ENCODE measurements at places on chromosomes 11 and 22.

DNA sequence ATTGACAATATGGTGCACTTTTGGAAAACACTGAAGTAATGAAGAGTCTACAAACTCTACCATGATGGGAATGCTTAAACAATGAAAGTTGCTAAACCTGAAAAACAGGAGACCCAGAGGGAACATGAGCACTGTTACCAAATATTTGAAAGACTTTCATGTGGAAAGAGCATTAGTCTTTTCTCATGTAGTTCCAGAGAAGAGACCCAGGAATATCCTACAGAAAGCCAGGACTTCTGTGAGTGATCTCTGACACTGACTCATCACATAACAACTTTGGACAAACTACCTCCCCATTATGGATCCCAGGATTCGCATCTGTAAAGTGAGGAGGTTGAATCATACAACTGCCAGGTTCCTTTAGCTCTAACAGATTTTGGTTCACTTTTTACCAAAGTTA lies 62.2 kb downstream of the FAM181B start:
- no peak for DNase-seq

GRCh38 chr11:75479597-75480145 lies 46.1 kb downstream of the GDPD5 start:
- DNase-seq, result no peak

DNA sequence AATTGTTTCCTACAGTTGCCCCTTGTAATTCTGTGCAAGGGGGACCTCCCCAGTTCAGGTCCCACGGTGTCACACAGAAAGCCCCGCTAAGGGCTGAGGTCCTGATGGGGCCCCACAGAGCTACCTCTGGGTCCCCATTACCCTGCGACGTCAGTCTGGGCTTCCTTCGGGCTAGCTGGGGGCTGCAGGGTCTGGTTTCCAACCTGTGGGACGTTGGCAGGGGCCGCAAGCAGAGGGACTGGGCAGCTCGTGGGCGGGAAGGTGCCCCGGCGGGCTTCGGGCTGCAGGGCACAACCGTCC lies 698 bp downstream of the SLC37A4 start:
- DNase-seq, result no peak

- no peak for DNase-seq
Measured at GRCh38 chr11:110095554-110095953, 2.4 kb downstream of the ZC3H12C start.

DNA sequence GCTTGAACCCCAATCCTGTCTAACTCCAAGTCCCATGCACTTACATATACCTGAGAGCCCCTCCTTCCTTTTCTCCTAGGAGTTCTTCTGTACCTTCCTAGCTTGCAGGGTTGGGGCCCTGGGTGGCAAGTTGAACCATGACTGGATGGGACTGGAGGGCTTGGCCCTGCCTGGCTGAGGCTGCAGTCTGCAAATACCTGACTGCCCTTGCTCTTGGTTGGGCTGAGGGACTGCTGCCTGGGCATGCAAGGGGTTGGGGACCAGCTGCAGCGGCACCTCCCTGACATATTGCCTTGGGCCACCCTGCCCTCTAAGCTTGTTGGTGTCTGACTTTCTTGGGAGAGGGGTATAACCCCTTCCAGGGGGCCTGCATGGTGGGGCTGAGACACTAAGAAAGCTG lies 9.8 kb upstream of the SLC39A13 start:
- no peak for DNase-seq

DNA sequence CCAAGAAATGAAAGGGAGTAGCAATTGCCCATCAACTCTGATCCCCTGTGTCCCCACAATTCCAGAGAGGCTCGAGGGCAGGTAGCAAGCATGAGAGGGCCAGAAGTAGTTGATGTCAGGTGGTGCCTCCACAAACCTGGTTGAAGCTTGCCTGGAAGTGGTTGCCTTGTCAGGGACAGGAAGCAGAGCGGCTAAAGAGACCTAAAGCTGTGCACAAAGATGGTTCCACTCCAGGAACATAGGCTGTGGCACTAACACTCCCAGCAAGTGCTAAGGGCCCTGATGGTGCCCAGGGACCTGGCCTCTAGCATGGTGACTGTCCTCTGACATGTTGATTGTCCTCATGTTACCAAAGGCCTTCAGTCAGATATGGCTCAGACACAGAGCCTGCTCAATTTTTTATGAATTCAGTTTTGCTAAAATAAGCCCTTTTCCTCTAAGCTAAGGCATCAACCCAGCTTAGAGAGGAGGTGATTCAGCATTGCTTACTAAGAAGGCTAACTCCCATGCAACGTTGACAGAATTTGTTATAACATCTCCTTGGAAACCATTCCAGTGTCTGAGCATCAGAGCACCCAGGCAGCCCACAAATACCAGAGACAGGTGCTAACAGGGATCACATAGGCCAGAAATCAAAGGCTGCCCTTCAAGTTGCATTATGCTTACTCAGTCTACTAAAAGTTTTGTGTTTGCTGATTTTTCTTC lies 196.3 kb upstream of the ARHGAP20 start:
- no peak for DNase-seq

DNA sequence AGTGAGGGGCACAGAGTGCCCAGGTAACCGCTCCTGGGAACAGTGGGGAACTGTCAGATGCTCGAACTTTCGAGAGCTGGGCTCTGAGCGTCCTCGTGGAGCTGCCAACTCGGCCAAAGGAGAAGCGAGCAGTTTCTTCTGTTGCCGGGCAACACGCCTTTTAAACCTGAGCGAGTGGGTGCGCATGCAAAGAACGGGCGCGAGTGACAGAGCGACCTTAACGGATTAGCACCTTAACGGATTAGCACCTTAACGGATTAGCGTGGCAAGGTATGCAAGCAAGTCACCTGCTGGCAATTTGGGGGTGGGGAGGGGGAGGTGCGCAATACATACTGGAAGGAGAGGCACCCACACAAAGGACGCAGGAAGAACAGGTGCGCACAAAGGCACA lies 61.8 kb upstream of the PRODH start:
- DNase-seq, result no peak

GRCh38 chr22:45312856-45313255 lies 3.1 kb downstream of the FAM118A start:
- no peak for DNase-seq

- no peak for DNase-seq
Measured at GRCh38 chr11:90251599-90251998, 28.8 kb upstream of the CHORDC1 start.

GRCh38 chr11:126359431-126360048 lies 4.1 kb downstream of the ST3GAL4 start:
- no peak for DNase-seq

GRCh38 chr11:66467034-66467659 lies 442 bp downstream of the PELI3 start:
- DNase-seq, result no peak

GRCh38 chr11:977830-978720 lies 52.4 kb downstream of the AP2A2 start:
- DNase-seq, result no peak

DNA sequence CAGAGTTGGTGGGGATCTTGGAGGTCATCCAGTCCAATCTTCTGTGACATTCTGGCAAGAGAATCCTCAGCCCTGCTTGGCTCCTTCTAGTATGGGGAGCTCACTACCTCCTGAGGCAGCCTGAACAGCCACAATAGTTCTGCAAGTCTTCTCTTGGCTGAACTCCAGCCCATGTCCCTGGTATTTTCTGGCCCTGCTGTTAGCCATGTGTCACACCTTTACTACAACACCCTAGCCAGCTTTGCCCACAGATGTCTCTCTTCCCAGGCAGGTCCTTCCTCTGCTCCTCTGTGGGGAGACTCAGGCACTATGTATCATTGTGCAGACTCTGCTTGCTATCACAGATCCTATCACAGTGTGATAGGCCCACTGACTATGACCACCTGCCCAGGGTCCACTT lies 297.7 kb downstream of the CTTN start:
- DNase-seq, result no peak

GRCh38 chr11:14306481-14306880 lies 52.5 kb downstream of the RRAS2 start:
- no peak for DNase-seq

- DNase-seq, result no peak
Measured at GRCh38 chr11:118364956-118365615, 5.7 kb downstream of the UBE4A start.

- peak; percentile 8 for DNase-seq
Measured at GRCh38 chr11:6667733-6668374, 12.2 kb upstream of the DCHS1 start.

Data from NCI-H460 (cell line).